ENCODE measurements at places on chromosomes 3 and 15.

DNA sequence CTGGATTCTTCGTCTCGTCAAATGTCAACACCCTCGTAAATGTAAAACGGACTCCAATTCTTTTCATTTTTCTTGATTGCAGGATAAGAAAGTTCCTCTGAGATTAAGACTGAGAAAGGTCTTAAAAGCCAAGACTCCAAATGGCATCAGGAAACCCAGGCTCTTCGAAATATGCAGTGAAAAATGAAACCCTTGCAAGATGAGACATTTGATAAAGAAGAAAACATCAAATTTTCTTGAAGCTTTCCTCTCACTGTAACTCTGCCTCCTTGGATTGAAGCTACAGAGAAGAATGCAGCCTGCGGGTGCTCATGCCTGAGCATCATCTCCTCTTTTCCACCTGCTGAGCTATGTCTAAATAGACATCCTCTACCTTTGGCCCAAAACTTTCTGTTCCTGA, 342.4 kb upstream of the THBS1 start:
- DNase-seq, result no peak

DNA sequence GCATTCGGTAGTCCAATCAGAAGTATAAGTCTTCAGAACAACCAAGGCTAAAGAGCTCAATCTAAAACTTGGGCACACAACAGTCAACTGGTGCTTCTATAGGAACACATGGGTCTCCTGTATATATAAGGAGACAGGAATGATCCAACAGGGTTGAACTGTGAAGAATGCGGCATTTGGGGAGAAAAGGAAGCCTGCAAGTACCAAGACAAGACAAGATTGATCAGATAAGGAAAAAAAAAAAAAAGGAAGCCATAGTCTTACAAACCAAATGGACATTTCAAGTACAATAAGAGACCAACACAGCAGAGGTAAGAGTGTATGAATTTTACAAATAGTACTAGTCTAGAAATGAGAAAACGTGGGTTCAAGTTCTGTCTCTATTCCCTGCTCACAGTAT, 6.5 kb downstream of the CPEB1 start:
- no peak for DNase-seq

- DNase-seq, result no peak
Observed at GRCh38 chr3:170450039-170450438, 31.4 kb downstream of the CLDN11 start.

- DNase-seq, result no peak
Observed at GRCh38 chr3:175392653-175393052, 533.5 kb downstream of the NAALADL2 start.

GRCh38 chr15:52261498-52262242, 33.9 kb downstream of the MYO5C start:
- DNase-seq, result no peak

DNA sequence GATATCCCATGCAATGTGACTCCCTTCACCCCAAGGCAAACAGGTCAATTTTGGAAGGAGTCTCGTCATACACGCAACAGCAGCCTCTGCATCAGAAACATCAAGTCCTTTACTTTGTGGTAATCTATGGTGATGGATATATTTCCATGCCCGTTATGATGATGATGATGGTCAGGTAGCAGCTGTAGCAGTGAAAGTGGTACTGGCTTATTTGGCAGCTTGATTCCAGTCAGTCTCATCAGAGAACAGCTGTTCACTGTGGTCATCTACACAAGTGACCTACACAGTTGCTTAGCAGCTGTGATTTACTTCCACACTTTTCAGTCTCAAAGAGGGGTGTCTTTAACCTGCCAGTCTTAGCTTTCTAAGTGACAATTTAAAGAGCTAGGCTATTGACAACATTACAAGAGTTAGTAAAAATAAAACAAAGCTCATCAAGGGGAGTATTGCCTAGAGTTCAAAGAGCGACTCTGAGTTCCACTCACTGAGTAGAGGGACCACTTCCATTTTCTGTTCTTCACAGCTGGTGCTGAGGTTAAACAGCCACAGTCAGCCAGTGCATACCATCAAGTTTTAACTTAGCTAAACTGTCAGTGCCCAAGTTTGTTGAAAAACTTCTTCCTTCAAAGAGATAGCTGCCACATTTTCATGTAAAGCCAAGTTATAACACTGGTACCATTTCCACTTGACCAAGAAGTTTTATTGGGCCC, 587.4 kb upstream of the KCNMB2 start:
- DNase-seq, result no peak

- DNase-seq, result no peak
Observed at GRCh38 chr3:186150041-186150830, 41.3 kb upstream of the ETV5 start.

- no peak for DNase-seq
Observed at GRCh38 chr15:39728845-39729244, 53.8 kb downstream of the FSIP1 start.

DNA sequence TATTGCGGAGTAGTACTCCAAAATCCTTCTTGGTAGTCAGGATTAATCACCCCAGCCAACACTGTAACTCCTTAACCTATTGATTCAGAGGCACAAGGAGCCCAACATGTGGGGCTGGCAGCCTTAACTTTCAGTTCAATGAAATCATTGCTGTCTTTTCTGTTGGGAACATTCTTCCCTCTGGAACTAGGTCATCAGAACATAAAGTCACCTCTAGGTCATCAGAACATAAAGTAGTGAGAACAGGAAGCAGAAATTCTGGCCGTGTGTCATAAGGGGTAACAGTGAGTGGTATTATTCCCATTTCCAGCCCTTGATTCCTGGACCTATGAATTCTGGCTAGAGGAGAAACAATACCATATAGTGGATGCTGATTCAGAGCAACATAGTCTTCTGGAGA, 71.5 kb upstream of the TNIK start:
- no peak for DNase-seq

DNA sequence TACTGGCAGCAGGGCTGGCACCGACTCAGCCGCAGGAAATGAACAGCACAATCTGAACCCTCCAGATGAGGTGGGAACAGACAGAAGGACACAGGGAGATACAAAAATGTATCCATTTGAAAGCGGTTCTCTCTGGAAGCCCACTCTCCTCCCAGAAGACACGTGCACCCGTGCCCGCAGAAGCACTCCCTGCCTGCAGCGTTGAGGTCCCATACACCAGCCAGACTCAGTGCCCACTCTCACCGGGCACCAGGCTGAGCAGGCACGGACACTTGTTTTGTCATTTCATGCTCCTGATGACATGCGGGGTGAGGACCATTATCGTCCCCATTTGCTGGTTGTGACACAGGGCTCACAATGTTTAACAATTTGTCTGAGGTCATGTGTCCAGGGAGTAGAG, 297.4 kb upstream of the TLE3 start:
- no peak for DNase-seq

- no peak for DNase-seq
Observed at GRCh38 chr3:124992041-124992440, 57.5 kb upstream of the MUC13 start.

DNA sequence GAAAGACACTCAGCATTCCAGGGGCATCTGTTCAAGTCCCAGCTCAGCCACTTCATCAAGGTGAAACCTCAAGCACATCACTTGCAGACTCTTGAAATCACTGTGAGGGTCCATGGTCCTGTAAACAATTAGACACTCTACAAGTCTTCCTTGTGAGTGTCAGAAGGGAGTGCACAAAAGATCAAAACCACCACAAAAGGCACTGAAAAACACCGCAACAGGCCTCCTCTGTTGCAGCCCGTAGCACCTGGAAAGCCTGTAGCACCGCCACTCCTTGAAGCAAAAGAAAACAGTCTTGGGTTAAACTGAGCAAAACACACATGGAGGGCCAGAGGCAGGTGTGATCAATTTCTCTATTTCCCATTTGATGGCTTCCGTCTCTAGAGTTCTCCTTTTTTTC, 63.8 kb upstream of the SNRK start:
- DNase-seq, result no peak

DNA sequence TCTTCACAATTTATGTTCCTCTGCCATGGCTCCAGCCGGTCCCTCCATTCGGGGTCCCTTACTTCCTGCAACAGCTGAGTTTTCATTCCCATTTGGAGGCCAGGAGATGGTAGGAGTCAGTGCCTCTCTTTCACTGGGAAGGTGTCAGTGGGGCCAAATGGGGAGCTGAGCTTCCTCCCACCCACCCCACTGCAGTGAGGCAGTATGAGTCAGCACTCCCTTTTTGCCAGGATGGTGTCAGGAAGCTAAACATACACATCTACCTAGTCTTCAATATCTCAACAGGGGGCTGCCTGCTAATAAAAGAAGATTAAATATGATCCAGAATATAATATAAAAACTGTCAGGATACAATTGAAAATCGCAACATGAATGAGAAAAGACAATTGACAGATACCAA, 12.7 kb upstream of the ACTC1 start:
- DNase-seq, result no peak

DNA sequence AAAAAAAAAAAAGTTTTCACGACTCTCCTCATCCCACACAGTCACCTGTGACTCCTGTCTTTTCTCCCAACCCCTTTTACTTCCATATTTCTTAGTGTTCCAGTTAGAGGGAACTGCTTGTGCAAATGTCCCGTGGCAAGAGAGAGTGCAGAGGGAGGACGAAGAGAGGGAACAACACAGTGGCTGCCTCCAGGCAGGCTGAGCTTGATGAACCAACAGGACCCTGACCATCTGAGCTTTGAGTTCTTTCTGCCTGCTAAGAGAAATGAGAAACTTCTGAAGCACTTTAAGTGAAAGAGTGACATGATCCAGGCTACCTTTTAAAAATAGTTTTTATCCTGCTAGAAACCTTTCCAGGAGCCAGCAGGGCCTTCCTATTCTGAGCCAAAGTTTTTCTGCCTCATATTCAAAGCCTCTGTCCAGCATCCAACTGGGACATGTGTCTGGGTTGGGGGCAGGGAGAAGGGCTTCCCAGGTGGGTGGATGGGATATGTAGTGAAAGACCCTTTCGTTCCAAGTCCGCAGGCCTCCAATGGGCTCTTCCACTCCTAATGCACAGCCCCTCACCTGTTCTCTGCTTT, 239.9 kb downstream of the OPA1 start:
- no peak for DNase-seq

- no peak for DNase-seq
Observed at GRCh38 chr15:55998478-55998877, 5.1 kb upstream of the NEDD4 start.

DNA sequence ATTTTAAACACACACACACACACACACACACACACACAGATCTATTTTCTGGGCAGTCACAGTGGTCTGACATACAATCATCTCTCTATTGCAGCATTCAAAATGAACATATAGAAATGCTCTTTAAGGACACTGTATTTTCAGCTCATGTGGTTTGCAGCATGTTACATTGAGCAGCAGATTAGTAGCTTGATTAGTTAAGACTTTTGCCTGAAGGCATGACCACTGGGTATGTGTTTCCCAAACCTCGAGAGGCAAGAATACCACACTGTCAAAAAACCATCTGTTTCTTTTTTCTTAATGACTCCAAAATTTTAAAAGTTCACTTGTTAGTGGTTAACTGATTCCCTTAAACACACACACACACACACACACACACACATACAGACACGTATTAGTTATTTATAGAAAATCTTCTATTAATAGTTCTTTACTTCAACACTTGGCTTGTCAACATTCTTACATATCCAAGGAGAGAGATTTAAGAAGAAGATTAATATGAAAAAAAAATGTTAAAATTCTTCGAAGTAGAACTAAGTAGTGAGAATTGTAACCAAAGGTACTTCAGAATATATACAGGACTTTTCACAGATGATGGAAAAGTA, 518.2 kb downstream of the CADM2 start:
- DNase-seq, result no peak

GRCh38 chr3:38549957-38550840, 54.1 kb downstream of the EXOG start:
- no peak for DNase-seq

DNA sequence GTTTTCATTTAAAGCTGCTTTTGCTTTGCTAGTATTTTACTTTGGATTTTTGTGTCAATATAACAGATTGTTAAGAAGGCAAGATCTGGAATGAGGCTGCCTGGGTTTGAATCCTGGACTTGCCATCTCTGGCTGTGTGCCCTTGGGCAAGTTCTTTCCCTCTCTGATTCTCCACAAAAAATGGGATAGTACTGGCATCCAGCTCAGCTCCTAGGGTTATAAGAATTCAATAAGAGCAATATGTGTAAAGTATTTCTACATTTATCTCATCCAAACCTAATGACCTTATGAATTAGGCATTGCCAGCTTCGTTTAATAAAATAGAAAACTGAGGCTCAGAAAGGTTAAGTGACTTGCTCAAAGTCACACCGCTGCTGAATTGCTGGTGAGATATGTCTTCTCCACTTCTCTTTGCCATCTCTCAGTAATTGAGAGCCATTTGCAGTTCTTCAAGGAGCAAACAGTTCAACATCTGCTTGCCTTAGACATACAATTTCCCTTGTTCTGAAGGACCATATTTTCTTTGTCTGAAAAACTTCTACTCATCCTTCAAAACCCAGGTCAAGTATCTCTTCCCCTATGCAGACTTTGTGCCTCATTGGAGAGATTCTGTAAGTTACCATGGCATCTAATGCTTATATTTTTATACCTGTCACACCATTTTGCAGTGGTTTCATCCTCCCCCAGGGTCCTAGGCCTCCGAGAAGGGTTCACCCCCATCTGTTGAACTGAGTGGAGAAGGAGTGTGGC, 80.8 kb upstream of the TLE3 start:
- no peak for DNase-seq

DNA sequence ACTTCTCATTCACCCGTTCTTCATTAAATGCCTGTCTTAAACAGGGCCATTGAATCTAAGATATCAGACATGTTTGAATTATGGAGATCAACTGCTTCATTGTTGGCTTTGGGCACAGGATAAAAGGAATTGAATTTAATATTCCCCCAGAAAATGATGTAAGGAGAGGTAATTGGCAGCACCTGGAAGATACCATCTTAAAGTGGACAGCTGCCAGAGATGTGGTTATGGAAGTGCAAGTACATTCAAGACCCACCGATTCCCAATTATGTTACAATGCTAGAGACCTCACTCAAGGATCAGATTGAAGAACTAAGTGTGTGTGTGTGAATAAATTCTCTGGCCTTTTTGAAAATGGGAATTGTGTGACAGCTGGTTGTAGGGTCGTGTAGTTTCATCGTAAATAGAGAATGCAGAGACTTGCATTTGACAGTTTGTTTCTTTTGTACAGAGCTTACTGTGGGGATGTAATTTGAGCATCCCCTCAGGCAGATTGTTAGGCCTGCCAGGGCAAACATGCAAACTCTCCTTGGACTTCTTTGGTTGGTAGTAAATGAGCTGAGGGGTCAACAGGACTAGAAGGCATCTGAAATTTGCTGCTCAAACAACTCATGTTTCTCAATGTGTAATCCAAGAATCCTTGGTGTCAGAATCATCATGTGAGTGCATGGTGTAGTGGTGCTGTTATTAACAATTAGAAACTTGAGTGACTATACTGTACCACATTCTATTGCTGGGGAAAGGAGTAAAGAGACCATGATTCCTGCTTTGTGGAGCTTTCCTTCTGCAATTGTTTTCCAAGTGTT, 359.2 kb upstream of the THRB start:
- DNase-seq, result peak; percentile 10
